Astrocyte (in vitro differentiated cells and primary cell): ENCODE measurements at places on chromosomes 7 and 10.

DNA sequence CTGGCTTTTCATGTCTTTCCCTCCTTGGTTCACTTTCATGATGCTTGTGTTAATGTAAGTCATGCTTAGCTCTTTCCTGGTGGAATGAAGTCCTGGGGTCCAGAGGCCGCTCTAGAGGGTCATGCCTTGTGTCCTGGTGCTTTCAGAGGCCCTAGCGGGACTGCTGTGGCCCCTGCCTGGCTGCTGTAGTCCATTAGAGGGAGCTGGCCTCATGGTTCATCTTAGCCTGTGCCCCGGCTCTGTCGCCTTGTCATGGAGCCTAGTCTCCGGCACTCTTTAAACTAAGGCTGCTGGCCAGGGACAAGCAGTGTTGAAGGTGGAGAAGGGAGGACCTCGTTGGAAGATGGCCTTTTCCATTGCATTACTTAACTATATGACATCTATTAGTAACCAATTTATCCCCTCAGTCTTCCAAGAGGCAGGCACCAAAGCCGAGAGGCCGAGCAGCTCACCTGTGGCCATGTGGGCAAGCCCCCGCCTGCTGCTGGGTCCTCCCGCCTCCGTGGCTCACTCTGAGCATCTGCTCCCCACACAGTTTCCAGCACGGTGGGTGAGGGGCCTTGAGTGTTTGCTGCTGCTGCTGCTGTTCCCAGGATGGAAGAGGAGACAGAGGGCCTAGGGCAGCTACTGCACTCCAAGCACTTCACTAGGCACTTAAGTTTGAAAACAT lies 5.0 kb upstream of the NDUFB2 start:
- no peak for DNase-seq

- no peak for DNase-seq
These were observed 1.8 kb downstream of the SNCG start for GRCh38 chr10:86960003-86960862.

DNA sequence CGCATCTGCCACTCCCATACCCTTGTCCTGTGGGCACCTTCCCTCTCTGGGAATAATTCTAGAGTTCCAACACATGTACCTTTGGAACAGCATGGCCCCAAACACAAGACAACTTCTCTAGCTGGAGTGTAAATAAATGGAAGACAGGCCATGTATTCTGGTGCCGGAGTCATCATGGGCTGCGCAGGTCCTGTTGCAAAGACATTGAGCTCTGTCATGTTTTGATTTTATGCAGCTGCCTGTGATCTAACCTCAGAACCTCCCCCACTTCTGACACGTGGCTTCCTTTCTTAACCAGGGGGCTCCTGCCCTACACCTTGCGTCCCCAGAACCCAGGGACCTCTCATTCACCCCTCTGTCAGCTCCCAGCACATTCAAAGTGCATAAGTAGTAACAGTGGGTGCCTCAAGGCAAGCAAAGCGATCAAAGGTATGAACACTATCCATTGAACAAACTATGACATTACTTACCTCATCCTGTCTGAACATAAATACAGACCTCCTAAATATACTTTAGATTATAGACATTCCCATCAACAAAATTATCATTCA lies 219.9 kb downstream of the FGFR2 start:
- no peak for DNase-seq

- DNase-seq, result peak; percentile 98
These were observed 176.2 kb upstream of the ITGB1 start for GRCh38 chr10:33134011-33134751.

DNA sequence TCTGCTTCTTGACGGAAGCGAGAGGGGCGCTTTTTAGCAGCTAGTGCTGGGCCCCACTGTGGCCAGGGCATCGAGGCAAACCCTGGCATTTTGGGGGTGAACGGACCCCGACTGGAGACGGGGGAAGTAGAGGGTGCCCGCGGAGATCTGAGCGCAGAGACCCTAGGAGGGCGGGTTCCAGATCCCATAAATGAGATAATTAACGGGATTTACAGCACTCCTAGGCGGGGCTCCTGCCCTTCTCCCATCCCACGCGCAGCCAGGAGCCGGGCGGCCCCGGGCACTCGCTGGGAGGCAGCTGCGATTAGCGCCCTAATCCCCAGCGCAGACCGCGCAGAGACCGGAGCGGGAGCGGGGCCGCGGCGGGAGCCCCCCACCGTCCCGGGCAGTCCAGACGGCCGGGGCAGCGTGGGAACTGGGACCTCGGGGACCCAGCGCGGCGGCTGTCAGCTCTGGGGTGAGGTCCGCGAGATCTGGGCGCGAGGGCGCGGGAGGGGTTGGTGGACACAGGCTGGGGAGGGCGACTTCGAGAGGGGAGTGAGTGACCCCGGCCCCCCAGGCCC lies 735 bp downstream of the JCAD start:
- no peak for DNase-seq

- DNase-seq, result no peak
These were observed 3.0 kb upstream of the AOC1 start for GRCh38 chr7:150849204-150849775.

DNA sequence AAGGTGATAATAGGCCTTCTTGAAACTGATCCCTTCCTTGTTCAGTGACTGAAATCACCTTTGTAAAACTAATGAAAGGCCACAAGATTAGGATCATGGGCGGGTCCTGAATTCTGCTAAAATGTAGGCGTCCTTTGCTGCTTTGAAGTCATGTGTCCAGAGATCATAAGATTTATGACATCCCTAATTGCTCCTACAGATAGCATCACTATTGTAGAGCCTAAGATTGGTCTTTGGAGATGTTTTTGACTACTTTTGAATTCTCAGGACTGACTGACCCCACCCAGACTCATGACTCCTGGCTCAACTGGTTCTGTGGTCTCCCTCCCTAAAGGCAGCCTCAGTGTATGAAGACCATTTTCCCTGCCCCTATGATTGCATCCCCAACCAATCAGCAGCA lies 322.6 kb upstream of the SEMA3D start:
- DNase-seq, result peak; percentile 20

- DNase-seq, result no peak
These were observed 73.5 kb downstream of the SEMA3E start for GRCh38 chr7:83575436-83575835.

DNA sequence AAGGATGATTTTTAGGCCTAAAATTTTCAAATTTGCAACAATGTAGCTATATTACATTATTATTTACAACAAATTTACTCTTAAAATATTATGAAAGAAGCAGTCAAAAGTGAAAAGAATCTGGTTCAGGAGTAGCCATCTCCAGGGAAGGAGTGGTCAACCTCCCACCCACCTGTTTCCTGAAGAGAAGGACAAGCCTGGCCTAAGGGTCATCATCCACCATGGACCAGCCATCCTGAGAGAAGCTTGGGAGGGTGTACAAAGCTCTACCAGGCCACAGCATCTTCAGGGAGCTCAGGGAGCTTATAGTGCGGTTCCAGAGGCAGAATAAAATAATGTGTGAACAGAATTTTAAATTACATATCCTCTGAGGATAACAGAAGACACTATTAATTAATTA lies 38.1 kb downstream of the COL1A2 start:
- no peak for DNase-seq

- no peak for DNase-seq
These were observed 10.3 kb downstream of the MAT1A start for GRCh38 chr10:80279146-80279545.

- DNase-seq, result peak; percentile 48
These were observed 8.8 kb upstream of the AFAP1L2 start for GRCh38 chr10:114412907-114413797.

DNA sequence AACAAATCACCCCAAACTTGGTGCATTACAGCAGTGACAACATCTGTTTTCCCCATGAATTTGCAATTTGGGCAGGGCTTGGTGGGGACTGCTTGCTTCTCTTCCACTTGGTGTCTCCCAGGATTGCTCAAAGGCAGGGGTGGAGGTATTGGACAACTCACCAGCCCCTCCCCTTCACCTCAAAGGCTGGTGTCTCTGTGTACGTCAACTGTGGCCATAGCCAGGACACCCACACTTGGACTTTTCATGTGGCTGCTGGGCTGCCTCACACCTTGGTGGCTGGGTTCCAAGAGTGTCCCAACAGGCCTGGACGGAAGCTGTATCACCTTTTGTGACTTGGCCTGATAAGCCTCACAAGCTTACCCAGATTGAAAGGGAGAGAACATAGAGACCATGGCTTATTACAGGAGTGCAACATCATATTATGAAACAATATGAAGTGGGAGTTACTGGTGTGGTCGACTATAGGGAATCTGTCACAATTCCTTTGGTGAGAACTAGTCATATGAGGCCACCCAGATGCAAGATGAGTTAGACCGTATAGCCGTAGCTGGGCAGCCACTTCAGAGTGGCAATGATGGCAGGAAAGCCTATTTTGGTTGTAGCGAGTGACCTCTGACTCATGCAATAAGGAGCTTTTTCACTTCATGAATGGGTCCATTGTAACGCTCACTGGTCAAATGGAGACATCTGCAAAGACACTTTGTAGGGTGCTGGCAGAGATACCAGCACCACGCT lies 187.6 kb upstream of the ITGB1 start:
- DNase-seq, result no peak

DNA sequence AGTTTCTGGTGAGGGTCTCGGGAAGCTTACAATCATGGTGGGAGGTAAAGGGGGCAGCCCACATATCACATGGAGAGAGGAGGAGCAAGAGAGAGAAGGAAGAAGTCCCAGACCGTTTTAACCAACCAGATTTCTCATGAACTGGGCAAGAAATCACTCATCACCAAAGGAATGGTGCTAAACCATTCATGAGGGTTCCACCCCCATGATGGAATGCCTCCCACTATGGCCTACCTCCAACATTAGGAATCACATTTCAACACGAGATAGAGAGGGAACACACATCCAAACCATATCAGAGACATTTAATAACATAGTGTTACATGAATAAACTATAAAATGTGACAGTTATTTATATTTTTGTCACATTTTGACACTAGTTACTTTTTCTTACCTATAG lies 214.8 kb upstream of the MAGI2 start:
- no peak for DNase-seq

DNA sequence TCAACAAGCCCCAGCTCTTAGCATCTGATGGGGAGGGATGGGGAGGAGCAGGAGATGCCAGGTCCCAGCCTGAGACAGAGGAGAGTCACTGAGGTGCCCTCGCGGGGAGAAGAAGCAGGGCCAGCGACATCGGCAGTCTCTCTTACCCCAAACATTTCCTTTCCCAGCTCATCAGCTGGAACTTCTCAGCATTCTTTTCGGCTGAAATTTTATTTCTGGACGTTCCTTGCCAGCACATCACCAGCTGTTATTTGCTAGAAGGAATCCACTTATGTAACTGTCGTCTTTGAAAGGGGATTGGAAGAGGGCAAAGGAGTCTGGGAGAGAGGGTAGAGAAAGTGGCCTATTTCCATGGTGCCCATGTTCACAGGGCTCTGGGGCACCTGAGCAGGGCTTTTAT lies 101.0 kb upstream of the SHH start:
- DNase-seq, result no peak

DNA sequence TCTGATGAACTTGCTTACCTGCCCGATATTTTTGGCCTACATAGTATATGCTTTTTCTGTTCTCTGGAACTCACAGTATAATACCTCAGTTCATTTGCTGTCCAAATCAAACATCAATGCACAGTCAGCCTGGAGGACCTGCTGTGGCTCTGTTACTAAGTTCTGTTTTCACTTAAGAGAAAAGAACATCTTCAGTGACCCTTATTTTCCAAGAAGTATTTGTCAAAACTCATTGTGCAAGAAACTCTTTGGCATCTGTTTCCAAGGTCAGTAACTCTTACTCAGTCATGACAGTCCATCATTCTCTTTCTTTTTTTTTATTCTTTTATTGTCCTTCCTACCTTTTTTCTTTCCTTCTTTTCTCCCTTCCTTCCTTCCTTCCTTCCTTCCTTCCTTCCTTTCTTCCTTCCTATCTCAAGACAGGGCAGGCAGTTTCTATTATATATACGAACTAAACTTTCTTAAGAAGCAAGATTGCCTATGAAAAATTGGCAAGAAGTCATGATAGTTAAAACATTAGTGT lies 37.8 kb upstream of the SEM1 start:
- DNase-seq, result no peak

GRCh38 chr10:107340326-107340725 lies 175.8 kb upstream of the SORCS1 start:
- DNase-seq, result no peak

DNA sequence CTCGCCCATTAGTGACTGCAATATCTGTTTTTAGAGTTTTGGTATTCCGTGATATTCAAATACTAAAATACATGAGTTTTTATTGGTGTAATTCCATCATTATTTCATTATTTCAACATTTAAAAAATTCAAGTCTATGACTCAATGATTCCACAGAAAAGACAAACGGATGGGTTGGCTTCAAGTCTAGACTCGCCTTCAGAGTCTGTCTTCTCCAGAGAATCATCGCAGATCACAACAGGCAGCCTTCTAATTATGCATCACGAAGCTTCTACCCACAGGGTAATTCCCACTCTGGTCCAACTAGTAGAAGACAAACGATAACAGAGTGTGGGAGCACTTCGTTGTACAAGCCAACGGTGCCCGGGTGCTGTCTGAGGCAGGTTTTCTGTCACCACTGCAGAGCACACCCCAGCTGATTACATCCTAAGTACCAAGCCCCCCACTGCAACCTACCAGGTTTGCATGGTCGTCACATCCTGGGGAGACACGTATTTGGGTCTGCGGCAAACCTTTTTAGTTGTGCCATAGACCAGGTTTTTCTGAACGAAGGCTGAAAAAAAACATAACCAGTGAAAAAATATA lies 28.9 kb downstream of the PARP12 start:
- peak; percentile 53 for DNase-seq

DNA sequence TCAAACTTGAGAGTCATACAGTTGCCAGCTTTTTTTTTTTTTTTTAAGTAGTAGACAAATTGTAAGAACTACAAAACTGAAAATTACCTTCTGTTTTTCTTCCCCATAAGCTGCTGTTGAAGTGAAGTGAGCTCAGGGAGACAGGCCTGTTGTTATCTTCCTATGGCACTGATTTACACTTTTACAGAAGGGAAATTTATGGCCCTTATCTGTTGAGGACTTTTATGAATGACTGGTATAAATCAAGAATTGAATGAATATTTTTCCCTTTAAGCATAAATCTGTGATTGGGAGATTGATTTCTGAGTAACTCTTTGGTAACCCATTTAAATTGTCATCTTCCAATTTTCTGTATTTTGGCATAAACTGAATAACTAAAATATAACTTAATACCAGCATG lies 124.0 kb downstream of the SDK1 start:
- no peak for DNase-seq

- DNase-seq, result peak; percentile 59
These were observed 468.7 kb downstream of the RPS24 start for GRCh38 chr10:78502210-78502936.

DNA sequence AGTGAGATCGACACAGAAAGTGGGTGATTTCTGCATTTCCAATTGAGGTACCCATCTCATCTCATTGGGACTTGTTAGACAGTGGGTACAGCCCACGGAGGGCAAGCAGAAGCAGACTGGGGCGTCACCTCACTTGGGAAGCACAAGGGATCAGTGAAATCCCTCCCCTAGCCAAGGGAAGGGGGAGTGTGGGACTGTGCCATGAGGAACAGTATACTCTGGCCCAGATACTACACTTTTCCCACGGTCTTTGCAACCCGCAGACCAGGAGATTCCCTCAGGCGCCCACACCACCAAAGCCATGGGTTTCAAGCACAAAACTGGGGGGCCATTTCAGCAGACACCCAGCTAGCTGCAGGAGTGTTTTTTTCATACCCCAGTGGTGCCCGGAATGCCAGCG lies 99.8 kb downstream of the ODAD2 start:
- DNase-seq, result no peak
